ENCODE measurements at places on chromosomes 12 and 14. TPM values are rescaled to one million over a fixed set of nuclear protein-coding genes. Genes with fewer than 3 reads are reported as not detected.

GRCh38 chr14:102320033-102320660, 601 bp downstream of the ZNF839 start:
- peak; percentile 43 for DNase-seq

- DNase-seq = peak; percentile 16
Observed at GRCh38 chr12:125330645-125331341, 265.6 kb downstream of the AACS start.

- no peak for DNase-seq
Observed at GRCh38 chr12:20376984-20377383, 8.6 kb downstream of the PDE3A start.

DNA sequence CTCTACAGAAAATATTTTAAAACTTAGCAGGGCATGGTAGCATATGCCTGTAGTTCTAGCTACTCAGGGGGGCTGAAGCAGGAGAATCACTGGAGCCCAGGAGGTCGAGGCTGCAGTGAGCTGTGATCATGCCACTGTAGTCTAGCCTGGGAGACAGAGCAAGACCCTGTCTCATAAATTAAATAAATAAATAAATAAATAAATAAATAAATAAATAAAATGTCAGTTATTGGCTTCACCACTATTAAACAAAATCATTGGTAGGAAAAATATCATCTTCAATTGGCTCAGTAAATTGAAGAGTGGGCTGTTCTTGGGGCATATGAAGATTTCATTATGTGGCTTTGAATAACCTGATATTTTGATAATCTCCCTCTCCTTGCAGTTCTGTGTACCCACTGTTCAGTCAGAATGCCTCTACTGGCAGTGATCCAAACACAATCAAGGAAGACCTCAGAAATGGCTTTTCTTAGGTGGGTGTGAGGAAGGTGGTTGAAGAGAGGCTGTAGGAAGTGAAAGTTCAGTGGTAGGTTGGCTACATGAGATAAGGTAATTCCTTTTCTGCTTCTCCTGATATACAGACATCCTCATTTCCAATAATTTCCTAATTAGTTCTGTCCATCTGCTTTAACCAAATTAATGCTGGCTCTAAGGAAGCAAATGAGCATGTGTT, 175.8 kb downstream of the MSRB3 start:
- no peak for DNase-seq

DNA sequence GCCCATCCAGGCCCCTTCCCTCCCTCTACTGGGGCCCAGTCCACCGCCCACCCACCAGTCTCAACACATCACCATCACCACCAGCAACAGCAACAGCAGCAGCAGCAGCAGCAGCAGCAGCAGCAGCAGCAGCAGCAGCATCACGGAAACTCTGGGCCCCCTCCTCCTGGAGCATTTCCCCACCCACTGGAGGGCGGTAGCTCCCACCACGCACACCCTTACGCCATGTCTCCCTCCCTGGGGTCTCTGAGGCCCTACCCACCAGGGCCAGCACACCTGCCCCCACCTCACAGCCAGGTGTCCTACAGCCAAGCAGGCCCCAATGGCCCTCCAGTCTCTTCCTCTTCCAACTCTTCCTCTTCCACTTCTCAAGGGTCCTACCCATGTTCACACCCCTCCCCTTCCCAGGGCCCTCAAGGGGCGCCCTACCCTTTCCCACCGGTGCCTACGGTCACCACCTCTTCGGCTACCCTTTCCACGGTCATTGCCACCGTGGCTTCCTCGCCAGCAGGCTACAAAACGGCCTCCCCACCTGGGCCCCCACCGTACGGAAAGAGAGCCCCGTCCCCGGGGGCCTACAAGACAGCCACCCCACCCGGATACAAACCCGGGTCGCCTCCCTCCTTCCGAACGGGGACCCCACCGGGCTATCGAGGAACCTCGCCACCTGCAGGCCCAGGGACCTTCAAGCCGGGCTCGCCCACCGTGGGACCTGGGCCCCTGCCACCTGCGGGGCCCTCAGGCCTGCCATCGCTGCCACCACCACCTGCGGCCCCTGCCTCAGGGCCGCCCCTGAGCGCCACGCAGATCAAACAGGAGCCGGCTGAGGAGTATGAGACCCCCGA, 6.8 kb upstream of the RNU7-1 start:
- DNase-seq = peak; percentile 72

DNA sequence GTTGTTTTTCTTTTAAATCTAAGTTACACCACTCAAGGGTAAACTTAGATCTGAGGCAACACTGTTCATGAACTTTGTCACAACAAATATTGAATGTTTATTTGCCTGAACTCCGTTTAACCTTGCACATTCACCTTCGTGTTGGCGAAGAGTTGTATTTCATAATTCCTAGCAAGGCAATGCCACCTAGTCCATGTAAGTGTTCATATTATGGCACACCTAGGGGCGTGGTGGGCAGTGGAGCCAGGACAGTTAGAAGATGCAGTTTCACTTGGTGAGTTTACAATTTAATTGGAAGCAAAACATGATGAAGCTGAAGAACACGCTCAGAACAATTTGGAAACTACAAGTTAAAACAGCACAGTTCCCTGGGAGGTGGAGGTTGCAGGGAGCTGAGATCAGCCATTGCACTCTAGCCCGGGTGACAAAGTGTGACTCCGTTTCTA, 30.4 kb upstream of the GNPNAT1 start:
- no peak for DNase-seq

GRCh38 chr12:907413-908185, 41.9 kb downstream of the RAD52 start:
- DNase-seq = no peak

DNA sequence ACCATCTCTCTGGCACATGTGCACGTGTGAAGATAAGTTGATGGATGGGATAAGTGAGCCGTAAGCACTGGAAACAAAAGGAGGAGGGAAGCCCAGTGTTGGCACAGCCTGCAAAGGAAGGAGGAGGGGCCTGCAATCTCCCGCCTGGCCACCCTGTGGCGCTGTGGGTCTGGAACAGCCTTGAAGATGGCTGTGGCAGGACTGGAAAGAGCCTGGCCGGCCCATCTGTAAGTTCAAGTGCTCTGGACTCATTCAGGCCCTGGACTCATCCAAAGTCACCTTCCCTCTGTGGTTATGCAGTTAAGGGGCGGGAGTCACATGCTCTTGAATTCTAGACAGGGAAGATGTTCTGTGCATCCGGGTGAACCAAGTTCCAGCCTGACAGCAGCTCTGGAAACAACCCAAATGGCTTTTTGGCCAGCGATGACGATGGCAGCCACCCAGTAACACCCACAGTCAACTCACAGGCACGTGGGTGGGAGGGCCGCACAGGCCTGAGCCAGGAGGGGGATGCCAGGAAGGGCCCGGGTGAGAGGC, 50.4 kb downstream of the CHGA start:
- DNase-seq = no peak

DNA sequence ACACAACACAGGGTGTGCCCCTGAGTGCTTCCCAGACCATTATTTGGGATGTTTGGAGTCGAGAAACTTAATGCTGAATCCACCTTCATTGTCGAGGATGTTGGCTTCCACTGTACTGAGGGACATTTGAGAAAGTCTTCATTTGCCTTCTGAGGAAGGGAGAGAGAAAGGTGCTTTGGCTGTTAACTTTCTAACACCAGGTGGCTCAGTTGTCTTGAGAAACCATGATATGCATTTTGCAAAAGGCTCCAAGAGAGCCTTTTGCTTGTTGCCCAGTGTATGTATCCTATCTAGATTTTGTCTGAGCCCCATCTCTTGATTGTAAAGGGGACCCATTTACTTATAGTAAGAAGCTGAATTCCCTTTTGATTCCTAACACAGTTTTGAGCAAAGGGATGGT, 28.6 kb upstream of the NRXN3 start:
- no peak for DNase-seq

DNA sequence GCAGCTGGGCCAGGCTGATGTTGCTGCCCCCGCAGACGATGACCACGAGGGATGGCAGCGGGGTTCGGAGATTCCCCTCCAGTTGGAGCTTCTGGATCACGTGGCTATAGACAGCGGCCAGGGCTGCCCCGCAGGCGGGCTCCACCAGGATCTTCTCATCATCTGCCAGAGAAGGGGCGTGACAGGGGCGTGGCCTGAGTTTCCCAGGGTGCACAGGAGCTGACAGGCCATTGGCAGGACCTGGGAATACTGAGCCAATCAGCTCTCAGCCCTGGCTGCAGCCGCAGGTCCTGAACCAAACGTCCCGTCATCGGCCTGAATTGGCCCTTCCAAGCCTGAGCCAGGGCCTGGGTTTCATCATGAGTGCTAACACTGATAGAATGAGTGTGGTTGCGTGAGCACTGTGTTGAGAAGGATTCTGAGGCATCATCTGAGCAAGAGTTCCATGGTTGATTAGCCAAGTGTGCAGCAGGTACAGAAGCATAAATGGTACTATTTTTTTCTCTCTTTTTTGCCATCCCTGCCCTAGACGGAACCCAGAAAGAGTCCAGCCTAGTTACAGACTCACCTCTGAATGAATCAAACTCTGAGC, 10.6 kb downstream of the SDS start:
- DNase-seq = no peak

DNA sequence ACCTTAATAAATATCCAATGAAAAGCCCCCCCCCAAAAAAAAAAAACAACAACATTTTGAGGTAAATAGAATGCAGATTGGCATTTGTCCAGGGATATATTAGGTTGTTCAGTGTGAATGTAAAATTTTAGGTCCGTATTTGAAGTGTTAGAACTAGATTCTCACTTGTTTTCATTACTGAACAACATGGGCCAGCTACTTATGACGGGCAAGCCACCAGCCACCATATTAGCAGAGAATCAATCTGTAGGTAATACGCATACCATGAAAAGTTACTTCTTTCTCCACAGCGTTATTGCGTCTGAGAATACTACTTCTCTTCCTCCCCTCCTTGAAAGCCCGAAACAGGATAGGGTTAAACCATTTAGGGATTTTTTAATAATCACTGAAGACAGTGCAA, 5.4 kb downstream of the FLRT2 start:
- no peak for DNase-seq

The PLEKHG3 gene
- polyA plus RNA-seq = 0.17 TPM

The ASB2 gene
- polyA plus RNA-seq = not detected

The DPY19L2 gene
- polyA plus RNA-seq = 0.28 TPM

The NRIP2 gene
- 2.0 TPM for polyA plus RNA-seq

The FAM222A gene
- polyA plus RNA-seq = 0.08 TPM

The SH2B3 gene
- polyA plus RNA-seq = 3.5 TPM
